ENCODE measurements at places on chromosomes 5 and 9.

- no peak for DNase-seq
Measured at GRCh38 chr9:107639426-107639825, 149.9 kb upstream of the KLF4 start.

DNA sequence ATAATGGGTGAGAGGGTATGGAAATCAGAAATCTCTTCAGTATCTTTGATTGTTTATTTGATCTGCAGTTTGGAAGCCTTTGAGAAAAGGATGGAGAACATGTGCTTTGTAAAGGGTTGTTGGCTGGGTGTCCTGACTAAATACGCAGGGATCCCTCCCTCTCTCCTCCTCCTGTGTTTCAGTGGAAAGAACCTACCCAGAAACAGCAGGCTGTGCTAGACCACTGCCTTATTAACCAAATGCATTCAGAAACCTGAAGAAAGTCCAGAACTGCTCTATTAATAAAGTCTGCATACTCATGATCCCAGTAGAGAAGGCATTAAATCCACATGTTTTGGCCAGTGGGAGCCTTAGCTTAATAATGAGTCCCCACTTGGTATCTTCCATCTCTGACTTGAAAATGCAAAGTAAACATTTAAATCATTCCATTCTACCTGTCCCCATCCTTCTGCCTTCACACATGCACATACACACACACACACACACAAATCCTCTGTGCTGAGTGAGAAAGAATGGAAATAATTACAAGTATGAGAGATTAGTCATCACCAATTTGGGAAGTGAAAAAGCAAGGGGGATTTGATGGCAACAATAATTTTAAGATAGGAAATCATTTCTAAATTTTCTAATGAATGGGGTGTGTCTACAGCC lies 10.0 kb upstream of the LECT2 start:
- no peak for DNase-seq

- DNase-seq = no peak
Measured at GRCh38 chr5:136057401-136058038, 28.7 kb downstream of the TGFBI start.

GRCh38 chr5:4453655-4454054 lies 686.5 kb upstream of the ADAMTS16 start:
- DNase-seq = no peak

DNA sequence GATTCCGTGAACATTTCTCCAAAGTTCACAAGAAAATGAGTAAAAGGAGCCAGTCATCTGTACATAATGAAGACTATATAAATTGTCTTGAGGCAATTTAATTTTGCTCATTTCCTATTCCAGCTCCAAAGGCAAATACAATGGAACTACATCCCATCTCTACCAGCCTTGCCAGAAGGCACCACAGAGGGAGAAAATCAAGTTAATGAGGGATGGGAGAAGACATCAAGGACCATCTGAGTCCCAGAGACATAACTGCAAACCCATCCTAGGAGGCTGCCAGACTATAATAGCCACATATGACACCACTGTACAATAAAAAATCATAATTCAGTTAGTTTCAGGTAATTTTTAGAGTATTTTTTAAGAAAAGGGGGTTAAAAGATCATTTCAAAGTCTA lies 136.3 kb upstream of the RGMB start:
- no peak for DNase-seq

- DNase-seq = no peak
Measured at GRCh38 chr9:109861918-109862317, 81.9 kb downstream of the PALM2AKAP2 start.

DNA sequence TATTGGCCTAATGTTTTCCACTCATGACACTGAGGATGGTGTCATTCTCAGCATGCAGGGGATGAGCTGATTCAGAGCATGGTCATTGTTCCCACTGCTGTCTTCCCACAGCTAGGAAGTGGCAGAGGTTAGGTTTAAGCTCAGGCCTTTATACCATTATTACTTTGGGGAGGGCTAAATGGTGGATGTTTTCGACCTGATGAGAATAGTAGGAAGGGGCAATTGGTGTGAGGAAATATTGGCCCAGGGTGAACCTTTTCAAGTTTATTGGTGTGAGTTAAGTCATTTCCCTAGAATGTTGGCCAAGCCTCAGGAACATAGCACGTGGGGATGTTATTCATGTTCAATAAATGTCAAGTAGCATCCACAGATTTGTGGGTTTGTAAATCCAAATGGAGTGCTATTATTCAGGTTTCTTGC lies 59.6 kb downstream of the ARHGAP26 start:
- peak; percentile 89 for DNase-seq

- DNase-seq = no peak
Measured at GRCh38 chr9:120978987-120979386, 52.4 kb upstream of the TRAF1 start.

DNA sequence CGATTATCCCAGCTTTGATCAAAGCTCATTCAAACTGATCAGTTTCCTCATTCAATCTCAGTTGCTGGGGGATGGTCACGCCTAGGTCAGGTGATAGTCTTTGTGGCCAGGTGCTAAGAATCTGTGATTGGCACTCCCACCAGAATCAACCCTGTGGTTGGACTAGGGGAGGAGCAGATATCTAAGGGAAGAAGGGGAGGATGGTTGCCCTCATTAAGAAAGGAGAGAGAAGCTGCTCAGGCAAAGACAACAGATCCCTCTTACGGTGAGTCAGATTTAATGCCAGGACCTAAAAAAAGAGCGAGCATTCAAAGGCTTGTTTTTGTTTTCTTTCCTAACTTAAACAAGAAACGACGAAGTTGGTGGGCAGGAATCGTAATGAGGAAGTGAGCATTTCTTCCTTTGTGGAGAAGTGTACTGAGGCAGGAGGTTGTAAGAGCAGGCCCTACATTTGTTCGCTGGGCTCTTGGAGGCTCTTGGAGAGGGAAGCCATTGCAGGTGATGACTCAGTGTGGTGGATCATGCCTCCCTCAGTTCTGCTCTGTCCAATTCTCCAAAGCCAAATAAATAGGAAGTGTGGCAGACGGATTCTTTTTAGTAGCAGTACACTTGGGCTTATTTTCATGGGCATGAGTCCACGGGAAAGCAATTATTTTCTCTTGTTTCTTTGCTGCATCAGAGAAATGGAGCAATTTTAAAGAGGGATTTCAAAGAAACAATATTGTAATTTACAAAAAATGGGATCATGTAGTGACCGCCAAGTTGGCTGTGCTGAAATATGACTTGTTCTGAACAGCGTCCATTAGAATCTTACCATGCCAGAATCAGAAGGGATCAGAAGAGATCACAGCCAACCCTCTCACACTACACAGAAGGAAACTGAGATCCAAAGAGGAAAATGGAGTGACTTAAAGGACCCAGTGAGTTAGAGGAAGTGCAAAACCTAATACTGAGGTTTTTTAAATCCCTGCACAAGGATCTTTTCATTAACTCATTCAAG lies 18.7 kb upstream of the TGFBR1 start:
- peak; percentile 40 for DNase-seq

GRCh38 chr5:173316339-173317020 lies 11.7 kb downstream of the STC2 start:
- no peak for DNase-seq

GRCh38 chr5:135986401-135986800 lies 31.6 kb upstream of the LECT2 start:
- DNase-seq = no peak

- DNase-seq = peak; percentile 83
Measured at GRCh38 chr5:59188419-59189225, 605.7 kb downstream of the RAB3C start.

GRCh38 chr5:168611165-168611564 lies 32.0 kb upstream of the PANK3 start:
- no peak for DNase-seq

GRCh38 chr5:93417490-93417889 lies 163.5 kb downstream of the NR2F1-AS1 start:
- DNase-seq = no peak

GRCh38 chr9:101209670-101210069 lies 175.1 kb downstream of the BAAT start:
- no peak for DNase-seq

DNA sequence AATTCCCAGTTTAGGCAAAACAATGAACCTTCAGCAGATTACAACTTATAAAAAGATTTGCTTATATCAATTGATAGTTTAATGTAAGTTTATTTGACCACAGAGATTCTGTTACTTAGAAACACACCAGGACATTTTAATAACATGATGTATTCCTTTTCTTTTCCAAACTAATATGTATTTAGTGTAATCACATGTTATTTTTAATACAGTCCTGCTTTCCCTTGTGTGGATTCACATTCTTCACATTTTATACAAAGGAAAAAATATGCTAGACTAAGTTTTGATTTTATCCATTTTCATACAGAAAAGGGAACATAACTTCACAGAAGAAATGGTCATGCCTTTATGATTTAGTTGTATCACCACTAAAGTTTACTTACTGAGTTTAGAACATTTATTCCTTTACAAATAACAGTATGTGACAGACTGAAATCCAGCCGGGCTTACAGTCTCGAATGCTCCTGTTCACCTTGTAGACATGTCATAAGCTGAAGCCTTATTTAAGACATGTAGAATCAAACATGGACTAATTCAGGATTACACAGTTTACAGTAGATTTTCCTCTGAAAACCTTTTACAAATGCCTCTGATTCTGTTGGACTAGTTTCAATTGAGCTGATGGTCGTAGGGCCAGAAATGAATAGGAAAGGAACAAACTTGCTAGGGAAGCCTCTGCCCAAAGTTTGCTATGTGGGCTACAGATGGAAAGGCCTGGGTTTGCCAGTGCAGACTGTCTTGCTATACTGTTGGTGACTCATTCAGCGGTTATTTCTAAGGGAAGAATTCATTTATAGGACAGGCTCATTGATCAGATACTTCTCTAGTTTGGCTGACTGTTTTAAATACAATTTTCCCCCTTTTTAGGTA lies 6.6 kb upstream of the ASPN start:
- DNase-seq = peak; percentile 9

DNA sequence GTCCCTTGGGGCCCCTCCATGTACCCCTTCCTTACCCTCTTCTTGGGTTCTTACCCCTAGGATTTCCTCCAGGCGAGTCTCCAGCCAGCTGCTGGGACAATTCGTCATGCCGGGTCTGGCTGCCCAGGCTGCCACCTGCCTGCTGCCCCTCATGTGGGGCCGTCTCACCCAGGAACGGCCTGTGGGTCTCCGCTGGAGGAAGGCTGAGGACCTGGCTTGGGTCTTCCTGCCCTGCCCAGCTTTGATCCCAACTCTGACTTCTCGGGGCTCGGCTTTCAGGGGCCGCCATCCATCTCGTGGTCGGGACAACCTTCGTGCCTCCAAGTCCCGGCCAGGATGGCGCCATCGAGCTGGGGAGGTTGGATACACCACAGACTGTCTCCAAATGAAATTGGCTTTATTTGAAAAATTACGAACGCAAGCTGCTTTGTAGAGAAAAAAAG lies 38.1 kb downstream of the HMCN2 start:
- no peak for DNase-seq
